Pulmonary artery endothelial cell (primary cell): ENCODE measurements at places on chromosomes 5 and 9.
A peak's percentile ranks its signal among the peaks of the same experiment; 100 is the strongest.

DNA sequence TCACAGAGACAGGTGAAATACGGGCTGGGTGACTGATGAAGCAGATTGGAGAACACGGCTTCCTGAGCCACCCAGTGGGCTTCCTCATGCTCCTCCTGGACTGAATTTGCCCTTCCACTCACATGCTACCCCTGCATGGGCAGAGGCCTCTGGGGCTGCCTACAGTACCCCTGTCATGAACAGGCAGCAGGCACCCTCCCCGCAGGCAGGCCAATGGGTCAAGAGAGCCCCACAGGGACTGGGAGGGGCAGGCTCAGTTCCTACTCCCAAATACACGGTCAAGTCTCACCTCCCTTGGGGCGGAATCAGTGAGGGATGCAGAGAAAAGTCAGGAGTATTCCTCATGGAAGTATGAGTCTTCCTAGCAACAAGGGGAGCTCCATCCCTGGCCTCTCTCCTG lies 48.6 kb upstream of the ZBTB43 start:
- DNase-seq: no peak

DNA sequence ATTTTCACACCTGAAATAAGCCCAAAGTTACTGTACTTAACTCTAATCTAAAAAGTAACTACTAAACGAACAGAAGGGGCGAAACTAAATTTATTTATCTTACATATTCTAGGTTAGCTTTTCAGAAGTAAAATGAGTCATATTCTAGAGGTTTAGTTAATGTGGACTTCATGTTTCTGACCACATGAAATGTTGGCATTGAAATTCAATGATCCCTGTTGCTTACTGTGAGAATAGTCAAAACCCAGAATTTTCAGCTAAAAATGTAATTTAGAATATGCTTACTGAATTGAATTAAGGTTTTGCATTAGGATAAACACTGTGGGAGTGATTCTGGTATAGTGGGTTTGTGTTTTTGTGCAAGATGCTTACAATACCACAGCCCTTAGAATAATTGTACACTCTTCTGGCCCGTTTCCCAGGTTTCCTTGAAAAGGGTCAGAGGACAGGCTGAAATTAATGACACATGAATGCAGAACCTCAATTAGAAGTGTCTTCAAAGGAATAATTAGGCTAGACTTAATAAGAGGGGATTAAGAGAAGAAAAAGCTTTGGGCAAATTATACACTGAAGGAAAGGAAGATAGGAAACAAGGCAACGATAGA lies 1.4 kb upstream of the SNX18 start:
- no peak for DNase-seq

GRCh38 chr5:174045470-174046025 lies at the start of gene NSG2:
Gene NSG2, plus strand, starts transcription at chr5:174045706. Its CDS starts 1,050 bp downstream, at chr5:174046756.
- peak; percentile 63 for DNase-seq

DNA sequence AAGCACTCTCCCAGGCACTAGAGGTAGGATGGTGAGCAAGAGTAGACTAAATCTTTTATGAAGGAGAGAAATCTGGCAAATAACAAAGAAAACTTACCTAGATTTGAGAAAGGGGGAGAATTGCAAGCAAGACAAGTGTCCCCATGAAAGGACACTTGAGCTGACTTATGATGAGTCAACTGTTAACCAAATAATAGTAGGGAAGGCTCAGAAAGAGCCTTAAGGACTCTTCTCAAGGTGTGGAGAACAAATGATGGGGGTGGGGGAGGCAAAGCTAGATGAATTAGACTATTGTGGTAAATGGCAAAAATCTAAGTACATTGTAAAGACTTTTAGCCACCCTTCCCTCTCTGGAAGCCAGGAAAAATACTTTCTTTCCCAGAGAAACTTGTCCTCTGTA lies 77.6 kb upstream of the RASA1 start:
- no peak for DNase-seq
